CD4-positive, alpha-beta T cell treated with Interleukin-2 at 100 ng/mL for 4 hours (primary cell): ENCODE measurements at places on chromosomes 7 and 10.

DNA sequence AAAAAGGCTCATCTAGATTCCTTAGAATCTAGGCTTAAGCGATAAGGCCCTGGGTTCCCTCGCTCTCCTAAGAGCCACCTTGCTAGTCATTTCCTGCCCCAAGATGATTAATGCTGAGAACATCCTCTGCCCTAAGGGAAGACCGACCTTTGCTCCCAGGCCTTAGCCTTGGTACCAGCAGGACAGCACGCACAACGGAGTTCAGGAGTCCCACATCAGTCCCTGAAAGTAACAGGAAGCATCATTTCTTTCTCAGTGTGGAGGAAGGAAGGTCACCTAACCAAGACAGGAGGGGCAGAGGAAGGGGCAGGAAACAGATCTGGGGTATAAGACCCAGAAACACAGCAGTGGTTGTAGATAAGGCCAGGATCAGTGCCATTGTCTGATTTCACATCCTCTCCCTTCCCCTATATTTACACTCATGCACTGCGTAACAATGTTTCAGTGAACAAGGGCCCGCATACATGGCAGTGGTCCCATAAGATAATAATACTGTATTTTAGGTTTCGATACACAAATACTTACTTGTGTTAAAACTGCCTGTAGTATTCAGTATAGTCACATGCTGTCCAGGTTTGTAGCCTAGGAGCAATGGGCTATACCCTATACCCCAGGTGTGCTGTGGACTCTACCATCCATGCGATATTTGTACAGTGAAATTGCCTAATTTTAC, 8.1 kb upstream of the FAM107B start:
- DNase-seq: no peak

GRCh38 chr7:150914966-150915365, 62.6 kb downstream of the AOC1 start:
- no peak for DNase-seq

DNA sequence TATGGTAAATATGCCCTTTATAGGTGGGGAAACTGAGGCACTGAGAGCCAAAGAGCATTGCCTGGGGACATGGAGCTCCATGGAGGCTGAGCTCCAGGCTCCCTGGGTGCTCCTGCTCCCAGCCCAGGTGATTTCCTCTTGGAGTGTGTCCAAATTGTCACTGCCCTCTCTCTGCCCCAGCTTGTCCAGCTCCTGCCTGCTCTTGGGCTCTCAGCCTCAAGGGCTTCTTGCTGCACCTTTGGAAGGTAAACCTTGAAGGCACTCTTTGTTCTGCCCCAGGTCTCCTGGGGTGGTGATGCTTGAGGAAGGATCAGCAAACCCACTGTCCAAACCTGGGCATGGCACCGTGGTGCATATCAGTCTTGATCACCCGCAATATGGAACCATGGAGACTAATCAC, 166.1 kb downstream of the RPS24 start:
- no peak for DNase-seq

DNA sequence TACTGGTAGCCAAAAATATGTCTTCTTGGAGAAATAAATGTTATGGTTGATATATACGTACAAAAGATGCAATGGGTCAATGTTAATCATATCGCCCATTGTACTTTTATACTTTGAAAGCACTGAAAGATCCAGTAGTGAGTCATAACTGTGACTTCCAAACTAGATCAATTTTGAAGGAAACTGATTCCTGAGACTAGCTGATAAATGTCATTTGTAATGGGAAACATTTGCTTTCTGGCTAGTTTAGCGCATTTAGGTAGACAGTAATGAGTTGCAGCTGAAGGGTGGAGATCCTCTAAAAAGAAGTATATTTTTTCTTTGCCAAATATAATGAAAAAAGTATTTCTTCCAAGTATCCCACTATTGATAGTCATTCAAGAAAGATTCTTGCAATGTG, 53.5 kb upstream of the ARHGAP21 start:
- no peak for DNase-seq

GRCh38 chr7:67631476-67631875, 634.8 kb downstream of the TYW1 start:
- DNase-seq: no peak

- no peak for DNase-seq
These were observed 78.8 kb downstream of the FAM13C start for GRCh38 chr10:59283456-59284091.

- DNase-seq: no peak
These were observed 421.7 kb upstream of the CHRM2 start for GRCh38 chr7:136446751-136447150.

DNA sequence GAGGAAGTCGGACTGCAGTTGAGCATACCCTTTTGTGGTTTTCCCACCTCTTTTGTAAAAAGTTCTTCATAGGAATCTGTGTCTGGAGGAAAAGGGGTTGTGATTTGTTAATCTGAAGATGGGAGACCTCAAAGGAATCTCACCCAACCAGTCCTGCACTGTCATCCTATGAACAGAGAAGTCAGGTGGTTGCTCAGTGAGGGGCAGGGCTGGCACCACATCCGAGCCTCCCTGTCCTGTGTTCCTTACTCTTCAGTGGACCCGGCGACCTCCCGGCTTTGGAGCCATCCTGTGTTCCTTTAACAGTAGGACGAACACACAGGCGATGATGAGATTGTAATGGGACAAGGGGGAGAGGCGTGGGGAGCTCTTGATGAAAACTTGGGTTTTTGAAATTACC, 2.8 kb upstream of the MGMT start:
- DNase-seq: no peak

- no peak for DNase-seq
These were observed 118.1 kb upstream of the RHEB start for GRCh38 chr7:151637781-151638261.

DNA sequence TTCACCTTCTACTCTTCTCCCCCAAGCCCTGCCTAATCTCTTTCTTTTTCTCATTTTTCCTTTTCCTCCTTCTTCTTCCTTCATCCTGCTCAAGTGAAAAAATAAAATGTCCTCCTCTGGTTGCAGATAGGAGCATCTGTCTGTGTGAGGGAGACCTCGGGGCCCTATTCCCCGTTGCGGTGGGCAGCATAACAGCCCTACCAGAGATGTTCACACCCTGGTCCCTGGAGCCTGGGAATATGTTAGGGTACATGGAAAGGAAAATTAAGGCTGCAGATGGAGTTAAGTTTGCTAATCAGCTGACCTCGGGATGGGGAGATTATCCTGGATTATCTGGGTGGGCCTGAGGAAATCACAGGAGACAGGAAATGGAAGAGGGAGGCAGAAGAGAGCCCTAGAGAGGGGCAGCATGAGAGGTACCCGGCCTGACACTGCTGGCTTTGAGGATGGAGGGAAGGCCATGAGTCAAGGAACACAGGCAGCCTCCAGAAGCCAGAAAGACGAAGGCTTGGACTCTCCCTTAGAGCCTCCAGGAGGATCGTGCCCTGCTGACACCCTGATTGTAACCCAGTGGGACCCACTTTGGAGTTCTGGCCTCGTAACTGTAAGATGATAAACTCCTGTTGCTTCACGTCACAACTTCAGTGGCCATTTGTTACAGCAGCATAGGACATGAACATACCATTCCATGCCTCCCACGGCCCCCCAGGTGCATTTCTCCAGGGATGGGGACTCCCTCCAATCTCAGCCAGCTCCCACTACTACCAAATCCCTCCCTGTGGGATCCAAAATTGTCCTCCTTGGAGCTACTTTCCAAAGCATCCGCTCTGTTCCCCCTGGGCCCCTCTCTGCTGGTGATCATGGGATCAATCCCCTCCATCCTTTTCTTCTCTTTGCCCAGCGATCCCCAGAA, 39.0 kb upstream of the ZMIZ1 start:
- DNase-seq: no peak

GRCh38 chr10:54133203-54133602, 667.8 kb downstream of the PCDH15 start:
- no peak for DNase-seq

DNA sequence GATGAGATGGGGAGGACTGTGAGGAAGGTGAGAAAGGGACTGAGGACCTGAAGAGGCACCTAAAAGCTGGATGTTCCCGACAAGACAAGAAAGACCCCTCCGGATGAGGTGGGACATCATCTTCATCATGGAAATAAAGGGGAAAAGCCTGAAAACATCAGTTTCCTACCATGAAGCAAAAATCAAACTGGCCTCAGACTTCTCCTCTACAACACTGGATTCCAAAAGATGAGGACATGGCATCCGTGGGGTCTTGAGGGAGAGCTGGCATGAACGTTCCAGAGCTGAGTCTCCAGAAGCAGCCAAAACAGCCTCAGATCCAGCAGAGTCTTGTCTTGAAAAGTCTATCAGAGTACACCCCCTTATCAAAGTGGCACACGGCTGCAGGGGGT, 44.5 kb downstream of the DIP2C start:
- DNase-seq: no peak

- no peak for DNase-seq
These were observed 61.0 kb downstream of the TES start for GRCh38 chr7:116271161-116271913.

DNA sequence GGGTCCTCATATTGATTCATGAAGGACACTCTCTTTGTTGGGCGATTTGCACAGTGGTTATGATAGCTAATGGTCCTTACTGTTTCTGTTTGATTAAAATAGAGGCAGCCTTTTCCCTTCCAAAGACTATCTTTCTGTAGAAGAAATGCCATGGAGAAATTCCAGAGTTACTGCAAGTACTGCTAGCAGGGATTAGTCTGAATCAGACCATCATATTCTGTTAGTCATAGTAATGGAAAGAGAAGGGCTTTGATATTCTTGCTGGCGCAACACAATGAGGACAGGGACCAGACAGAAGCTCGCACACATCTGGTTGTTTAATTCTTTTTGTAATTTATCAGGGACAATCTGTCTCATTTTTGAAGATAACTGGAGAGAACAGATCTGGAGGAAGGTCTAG, 304.5 kb upstream of the FZD8 start:
- DNase-seq: no peak

- DNase-seq: no peak
These were observed 185.6 kb downstream of the C7orf25 start for GRCh38 chr7:42726066-42726785.

DNA sequence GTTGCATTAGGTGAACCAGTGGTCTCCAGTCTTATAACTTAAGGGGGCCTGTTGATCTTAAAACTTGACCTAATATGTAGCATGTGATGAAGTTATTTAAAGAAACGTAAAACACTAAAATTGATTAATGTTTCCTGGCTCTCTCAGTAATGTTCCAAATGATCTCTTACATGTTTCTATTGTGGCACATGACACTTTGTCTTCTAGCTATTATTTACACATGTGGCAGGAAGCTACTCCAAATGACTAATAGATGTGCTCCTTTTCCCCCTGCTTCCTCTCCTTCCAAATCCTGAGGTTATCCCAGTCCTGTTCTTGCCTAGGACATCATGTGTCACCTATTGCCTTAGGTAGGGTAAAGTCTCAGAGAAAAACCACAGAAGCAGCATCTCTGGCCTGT, 89.4 kb downstream of the FAS start:
- no peak for DNase-seq

DNA sequence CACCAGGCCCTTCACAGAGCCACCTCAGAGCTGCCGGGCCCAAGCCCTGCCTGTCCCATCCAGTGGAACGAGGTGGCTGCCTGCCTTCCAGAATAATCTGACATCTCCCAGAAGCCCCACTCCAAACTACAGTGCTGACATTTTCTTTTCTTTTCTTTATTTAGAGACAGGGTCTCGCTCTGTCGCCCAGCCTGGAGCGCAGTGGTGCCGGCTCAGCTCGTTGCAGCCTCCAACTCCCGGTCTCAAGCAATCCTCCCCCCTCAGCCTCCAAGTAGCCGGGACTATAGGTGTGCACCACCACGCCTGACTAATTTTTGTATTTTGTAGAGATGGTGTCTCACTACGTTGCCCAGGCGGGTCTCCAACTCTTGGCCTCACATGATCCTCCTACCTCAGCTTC, 346 bp downstream of the TMEM270 start:
- no peak for DNase-seq

DNA sequence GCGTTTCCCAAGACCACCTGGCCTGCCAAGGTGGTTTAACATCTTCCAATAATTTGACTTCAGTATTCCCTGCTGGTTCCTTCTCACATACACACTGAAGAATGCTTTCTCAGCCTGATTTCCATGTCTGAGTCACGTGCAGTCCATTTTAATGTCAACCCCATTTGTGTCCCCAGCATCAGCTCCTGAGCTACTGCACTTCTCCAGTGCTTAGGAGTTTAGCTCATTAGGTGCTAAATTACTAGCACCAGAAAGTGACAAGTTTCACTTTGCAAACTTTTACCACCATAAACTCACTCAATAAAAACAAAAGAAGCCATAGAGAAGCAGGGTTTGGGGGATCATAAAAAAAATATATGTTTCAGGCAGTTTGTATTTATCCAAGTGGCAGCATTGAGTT, 279.3 kb upstream of the SORCS1 start:
- DNase-seq: no peak

GRCh38 chr7:139857791-139858190, 28.7 kb downstream of the TBXAS1 start:
- no peak for DNase-seq

- DNase-seq: no peak
These were observed 29.1 kb downstream of the INPP5F start for GRCh38 chr10:119754936-119755335.

- DNase-seq: no peak
These were observed 14.1 kb upstream of the MYH16 start for GRCh38 chr7:99258501-99258900.

DNA sequence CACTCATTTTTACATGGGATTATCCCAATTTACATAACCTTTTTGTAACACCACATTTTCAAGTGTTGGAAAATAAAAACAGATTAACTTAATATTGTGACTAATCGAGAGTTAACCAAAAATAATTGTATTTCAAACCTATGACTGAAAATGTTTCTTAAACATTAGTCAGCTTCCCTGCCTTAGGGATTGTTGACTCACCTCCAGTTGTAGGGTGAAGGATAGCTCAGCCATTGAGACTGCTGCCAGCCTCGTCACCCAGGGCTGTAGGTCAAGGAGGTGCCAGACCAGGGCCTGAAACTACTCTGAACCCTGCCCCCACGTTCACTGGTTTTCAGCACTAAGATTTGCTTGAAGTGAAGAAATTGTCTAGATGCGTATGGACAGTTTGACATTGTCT, 351.2 kb downstream of the GFRA1 start:
- DNase-seq: no peak

GRCh38 chr7:87127019-87127418, 25.2 kb upstream of the DMTF1 start:
- DNase-seq: no peak

DNA sequence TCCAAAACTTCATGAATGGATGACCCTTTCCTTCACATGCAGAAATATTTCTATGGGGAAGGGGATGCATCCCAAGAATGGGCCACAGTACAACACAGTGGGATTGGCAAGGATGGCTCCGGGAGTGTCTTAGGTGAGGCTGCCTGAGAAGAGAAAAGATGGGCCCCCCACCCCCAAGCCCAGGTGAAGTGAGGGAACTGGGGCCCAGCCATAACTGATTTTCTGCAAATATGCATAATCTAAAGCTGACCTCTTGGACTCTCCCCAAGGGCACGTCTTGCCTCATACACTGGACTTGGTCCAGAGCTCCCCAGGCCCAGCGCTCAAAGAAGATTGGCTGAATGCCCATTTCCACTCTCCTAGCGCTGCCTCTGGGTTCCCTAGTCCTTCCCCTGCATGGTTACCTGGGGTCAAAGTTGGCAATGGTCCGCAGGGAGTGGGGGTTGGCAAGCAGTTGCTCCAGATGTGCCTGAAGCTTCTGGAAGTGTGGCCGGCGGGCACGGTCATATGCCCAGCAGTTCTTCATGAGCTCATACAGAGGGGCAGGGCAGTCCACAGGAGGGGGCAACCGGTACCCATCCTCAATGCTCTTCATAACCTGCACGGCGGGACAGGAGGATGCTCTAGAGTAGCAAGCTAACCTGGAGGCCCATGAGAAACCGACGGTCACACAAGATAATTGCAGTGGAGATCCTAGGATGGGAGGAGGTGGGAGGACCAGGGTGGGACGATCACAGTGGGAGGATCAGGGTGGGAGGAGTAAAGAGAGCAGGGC, 12.3 kb downstream of the ZYX start:
- DNase-seq: no peak
